Naive thymus-derived CD4-positive, alpha-beta T cell (primary cell): ENCODE measurements at places on chromosomes 5 and 9.

- DNase-seq = peak; percentile 7
Observed at GRCh38 chr5:139788294-139788910, 7.2 kb upstream of the PSD2 start.

DNA sequence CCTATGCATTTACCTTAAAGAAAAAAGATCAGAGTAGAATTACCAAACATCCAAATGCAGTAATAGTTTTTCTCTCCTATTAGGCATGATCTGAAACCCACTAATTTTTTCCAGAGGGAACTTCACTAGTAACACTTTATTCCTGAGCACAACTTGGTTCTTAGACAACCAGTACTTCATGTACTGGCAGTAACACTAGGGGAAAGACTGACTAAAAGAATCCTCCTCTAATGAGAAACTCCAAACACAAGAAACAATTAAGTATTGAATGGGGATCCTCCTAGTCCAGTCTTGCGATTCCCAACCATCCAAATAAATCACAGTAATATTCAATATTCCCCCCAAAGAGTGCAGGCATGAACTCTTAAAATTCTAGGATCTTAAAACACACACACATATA, 48.9 kb downstream of the ZNF608 start:
- no peak for DNase-seq

- no peak for DNase-seq
Observed at GRCh38 chr5:132674671-132675506, 1.1 kb downstream of the IL4 start.

DNA sequence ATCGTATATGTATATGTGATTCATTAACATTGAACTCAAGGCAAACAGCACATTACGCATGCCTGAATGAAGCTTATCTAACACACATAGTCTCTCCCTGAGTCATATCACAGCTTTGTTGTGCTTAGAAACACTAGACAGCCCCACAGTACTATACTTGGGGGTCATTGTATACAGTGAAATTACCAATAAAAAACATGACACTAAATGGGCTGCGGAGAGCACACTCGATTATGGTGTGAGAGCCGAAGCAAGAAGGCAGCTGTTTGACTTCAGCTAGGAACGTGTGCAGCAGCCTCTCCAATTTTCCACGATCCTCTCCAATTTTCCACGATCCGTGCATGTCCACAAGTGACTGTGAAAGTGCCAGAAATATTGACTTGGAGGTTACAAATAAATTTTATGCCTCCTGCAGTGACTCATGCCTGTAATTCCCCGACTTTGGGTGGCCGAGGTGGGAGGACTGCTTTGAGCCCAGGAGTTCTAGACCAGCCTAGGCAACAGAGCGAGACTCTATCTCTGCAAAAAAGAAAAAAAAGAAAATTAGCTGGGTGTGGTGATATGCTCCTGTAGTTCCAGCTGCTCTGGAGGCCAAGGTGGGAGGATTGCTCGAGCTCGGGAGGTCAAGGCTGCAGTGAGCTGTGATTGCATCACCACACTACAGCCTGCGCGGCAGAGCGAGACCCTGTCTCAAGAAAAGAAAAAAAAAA, 102.4 kb downstream of the DAPK1 start:
- no peak for DNase-seq

GRCh38 chr9:130805510-130806326, 29.3 kb upstream of the ABL1 start:
- DNase-seq = no peak

GRCh38 chr9:89738137-89738932, 133.5 kb downstream of the GADD45G start:
- DNase-seq = no peak

DNA sequence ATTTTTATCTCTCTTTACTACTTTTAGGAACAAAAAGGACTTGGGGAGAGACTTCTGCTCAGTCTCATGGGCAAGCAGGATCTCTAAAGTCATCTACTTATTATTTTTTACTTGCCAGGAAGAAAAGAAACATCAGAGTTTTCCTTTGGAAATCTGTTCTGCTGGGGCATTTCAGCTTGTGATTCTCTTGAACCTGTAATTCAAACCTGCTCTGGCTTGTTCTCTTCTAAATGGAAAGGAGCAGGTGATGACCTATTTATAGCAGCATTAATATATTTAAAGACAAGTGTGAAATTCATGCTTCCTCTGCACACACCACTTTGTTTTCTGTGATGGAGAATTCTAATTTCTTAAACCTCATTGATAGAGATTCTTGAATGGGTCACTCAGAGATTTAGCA, 2.0 kb downstream of the ADCY2 start:
- DNase-seq = no peak

- no peak for DNase-seq
Observed at GRCh38 chr5:53508125-53508524, 27.7 kb downstream of the FST start.

- DNase-seq = no peak
Observed at GRCh38 chr5:151601391-151601790, 10.3 kb upstream of the FAT2 start.

GRCh38 chr5:141641634-141642267, 5.0 kb downstream of the RELL2 start:
- DNase-seq = no peak

- DNase-seq = no peak
Observed at GRCh38 chr9:93941493-93941892, 13.7 kb downstream of the BARX1 start.

- DNase-seq = peak; percentile 56
Observed at GRCh38 chr5:134647750-134648424, 698 bp upstream of the SEC24A start.
